NCI-H2029 treated with DMSO at 0.1 percent for 48 hours (cell line): ENCODE measurements at places on chromosomes 1 and 21.
A peak's percentile ranks its signal among the peaks of the same experiment; 100 is the strongest.

DNA sequence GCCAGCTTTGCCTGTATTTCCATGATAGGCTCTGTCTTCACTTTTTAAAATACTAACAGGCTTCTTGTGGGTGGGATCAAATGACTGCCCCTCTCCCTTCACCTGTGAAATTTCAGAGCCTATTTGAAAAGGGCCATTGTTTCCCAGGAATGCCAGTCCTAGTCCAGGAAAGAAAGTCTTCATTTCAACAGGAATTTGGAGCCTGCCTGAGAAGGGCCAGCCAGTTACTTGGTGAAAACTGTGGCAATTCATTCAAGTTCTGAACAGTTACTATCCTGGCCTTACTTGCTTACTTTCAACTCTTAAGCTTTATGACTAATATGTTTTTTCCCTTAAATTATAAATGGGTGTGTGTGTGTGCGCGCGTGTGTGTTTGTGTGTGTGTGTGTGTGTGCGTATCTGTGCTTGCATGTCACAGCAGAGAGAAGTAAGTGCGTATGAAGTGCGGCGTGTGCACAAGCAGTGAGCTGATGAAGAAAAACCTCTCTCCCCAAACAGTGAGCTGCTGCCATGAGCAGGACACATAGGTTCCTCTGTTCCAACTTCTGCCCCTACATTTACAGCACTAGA is 67.5 kb upstream of the RNPC3 start:
- no peak for DNase-seq

- DNase-seq, result no peak
Observed at GRCh38 chr1:56289260-56289659, 290.1 kb downstream of the PLPP3 start.

DNA sequence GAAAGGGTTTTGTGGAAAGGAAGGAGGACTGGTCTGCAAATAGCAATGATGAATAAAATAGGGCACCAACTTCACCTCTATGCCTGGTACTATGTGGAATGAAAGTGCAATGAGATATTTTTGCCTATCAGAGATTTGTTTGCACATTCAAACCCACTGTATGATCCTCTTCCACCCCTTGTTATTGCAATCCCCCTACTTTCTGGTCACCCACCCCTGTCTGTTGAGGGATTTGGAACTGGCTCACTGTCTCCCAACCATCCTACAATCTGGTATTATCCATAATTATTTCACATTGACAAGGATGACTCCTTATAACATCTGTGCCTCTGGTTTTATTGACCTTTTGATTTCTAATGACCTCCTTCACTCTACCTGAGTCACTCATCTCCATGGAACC is 42.4 kb downstream of the CD55 start:
- no peak for DNase-seq

DNA sequence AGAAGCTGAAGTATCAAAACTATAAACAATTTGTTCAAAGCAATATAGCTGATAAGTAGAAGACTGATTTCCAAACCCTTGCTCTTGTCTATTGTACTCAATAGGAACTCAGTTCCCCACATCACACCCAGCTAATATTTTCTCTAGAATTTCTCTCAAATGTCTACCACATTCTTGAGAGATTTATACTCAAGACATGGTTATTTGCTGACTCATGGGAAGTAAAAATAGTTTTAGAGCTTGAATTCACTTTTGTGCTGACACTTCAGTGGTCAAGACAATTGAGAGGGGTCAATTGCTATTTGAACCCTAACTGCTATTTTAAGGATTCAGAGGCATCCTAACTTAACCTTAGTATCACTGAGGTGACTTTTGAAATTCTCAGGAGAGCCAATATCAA is 99.0 kb downstream of the TNNI3K start:
- no peak for DNase-seq

GRCh38 chr21:25997788-25998611 is 172.6 kb downstream of the APP start:
- peak; percentile 96 for DNase-seq

GRCh38 chr1:209672705-209673630 is 2.2 kb upstream of the G0S2 start:
- no peak for DNase-seq
